Stimulated activated CD8-positive, alpha-beta memory T cell treated with anti-CD3 and anti-CD28 coated beads, Interleukin-2, amount 100 ng/mL, for 1 hour (primary cell): ENCODE measurements at places on chromosomes 5 and 9.

DNA sequence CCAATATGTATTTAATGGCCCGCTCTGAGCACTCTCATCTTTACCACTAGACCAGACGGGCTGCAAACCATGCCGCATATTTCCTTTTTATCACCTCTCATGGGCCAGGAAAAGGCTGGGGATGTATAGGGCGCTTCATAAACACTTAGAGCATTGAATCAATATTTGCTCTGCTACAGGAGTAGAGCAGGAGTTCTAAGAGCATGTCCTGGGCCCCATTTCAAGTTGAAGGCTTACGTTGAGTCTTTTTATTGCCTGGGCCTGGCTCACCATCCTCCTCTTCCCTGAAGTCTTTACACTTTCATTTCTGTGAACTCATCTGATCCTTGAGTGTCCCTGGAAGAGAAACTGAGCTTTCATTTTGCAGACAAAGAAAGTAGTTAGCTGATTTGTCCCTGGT lies 112.4 kb downstream of the FSTL4 start:
- no peak for DNase-seq

- DNase-seq: no peak
These were observed 71.7 kb downstream of the GRIA1 start for GRCh38 chr5:153562189-153562588.

GRCh38 chr9:109193974-109194556 lies 27.0 kb upstream of the FRRS1L start:
- DNase-seq: no peak

DNA sequence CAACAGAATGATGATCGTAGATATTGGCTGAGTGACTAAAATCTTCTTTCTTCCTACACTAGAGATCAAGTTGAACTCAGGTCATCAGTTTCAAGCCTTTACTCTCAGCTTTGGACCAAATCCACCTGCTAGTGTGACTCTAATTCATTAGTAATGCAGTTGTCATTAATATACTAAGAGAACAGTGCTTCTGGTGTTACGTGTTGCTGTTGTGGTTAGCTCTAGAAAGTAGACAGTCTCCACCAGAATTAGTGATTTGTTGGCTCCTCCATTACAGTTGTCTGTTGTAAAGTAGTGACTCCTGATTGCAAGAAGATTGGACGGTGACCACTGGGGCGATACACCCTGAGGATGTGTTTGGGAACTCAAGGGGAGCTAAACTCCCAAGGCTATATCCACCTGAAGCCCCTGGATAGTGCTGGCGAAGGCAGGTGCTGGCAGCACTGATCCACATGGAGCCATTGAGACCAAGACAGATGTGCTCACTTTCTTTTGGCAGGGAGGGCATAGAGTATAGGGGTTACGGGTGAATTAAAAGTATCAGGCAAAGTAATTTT lies 3.1 kb downstream of the CAMK4 start:
- no peak for DNase-seq

DNA sequence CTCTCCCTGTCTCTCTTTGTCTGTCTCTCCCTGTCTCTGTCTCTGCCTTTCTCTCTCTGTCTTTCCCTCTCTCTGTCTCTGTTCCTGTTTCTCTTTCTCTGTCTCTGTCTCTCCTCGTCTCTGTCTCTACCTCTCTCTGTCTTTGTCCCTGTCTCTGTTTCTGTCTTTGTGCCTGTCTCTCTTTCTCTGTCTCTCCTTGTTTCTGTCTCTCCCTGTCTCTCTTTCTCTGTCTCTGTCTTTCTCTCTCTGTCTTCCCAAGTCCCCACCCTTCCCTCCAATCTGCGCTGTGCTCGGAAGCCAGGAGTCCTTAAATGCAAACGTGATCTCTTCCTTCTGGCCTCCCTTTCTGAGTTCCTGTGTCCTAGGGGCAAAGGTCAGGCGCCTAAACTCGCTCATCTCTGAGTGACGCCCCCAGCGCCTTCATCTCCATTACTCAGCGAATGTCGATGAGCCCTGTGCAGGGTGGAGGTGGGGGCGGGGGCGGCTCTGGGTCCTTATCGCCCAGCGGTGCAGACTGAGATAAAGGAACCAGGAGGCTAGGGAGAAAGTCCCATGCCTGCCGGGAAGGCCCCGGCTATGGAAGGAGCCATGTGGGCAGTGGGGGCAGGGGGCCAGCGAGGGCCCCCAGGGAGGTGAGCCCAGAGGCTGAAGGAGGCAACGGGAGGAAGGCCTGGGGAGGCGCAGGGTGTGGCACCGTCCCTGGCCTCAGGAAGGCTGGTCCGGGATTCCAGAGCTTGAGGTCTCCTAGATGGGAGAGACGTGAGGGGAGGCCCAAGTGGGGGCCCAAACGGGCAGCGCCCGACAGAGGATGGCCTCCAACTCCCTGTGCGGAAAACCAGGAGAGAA lies 1.5 kb upstream of the SLC6A19 start:
- DNase-seq: no peak

DNA sequence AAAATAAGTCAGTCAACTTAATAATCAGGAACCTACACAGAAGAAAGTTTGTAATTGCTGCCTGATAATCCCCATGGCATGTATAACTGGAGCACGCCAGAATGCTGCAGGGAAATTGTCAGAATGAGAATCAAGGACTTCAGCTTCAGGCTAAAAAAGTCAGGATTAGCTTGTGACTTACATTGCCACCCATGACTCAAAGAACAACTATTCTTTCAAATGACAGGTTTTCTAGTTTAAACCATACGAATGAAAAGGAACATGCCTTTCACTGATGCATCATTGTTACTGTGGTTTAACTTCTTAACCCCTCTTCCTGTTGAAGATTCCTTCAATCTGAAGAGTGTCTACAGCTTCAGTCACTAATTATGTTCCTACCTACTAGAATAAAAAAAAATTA lies 112.4 kb downstream of the ISL1 start:
- DNase-seq: no peak

GRCh38 chr5:168562279-168562678 lies 16.9 kb downstream of the PANK3 start:
- DNase-seq: no peak

DNA sequence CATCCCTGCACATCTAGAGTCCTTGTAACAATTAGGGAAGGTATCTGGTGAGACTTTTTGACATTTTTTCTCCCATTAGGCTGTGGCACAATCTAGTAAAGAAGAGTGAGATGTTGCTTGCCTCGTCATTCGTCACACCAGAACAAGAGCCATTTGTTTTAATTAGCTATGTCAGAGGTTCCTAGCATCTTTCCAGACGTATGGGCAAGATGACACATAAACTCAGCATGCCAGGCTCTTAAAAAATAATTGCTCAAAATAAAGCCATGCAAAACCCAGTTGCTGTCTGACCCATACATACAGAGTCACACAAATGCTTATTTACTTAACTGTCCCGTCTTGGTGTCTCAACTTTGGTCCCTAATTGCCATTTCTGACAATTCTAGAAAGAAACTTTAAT lies 125.9 kb downstream of the TRPM3 start:
- DNase-seq: no peak

- DNase-seq: no peak
These were observed 13.5 kb downstream of the PLAC8L1 start for GRCh38 chr5:146091881-146092280.

DNA sequence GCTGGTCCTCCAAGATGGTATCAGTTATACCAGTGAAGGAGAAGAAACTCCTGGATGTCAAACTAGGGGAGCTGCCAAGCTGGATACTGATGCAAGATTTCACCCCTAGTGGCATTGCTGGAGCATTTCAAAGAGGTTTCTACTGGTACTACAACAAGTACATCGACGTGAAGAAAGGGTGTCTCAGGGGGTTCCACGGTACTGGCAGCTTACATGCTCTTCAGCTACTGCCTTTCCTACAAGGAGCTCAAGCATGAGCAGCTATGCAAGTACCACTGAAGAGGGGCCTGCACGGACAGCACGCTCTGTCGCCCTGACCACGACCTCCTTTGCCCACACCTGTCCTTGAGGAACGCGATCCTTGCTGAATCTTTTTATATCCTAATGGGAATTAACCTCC lies 19.5 kb downstream of the ACTL7B start:
- DNase-seq: no peak

DNA sequence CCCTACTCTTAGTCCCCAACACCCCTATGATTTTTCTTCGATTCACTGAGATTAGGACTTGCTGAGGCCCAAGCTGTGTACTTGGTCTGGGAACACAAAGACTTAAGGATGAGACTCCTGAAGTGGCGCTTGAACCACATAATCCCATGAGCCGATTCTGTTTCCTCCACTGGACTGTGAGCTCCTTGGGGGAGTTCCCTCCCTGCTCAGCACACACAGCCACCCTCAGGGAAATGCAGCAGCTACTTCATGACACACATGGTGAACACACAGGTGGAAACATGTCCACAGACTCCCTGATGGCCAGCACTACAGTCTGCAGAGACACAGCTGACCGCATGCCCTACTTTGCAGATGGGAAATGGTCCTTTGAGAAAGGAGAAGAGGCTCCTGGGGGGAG lies 101.1 kb downstream of the C5orf15 start:
- DNase-seq: no peak

GRCh38 chr5:67221487-67222242 lies 25.1 kb upstream of the CD180 start:
- peak; percentile 9 for DNase-seq

- DNase-seq: no peak
These were observed 124.5 kb downstream of the C5orf15 start for GRCh38 chr5:133843911-133844310.

DNA sequence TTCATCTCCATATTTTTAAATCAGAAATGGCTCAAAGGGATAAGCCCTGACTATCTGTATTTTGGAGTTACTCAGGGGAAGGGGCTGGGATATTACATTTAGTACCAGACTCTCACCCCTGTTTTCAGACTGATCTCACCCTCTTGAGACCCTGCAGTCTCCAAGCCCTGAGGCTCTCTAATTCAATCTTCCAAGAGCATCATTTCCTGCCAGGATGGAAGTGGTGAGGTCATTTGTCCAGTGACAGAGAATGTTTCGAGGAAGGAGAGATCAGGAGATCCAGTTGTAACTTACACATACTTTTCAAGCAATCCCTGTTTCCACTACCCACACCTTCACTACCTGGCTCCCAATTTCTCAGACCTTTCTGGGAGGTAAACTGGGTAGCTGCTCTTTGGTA lies 295.5 kb upstream of the EFNA5 start:
- DNase-seq: no peak

- no peak for DNase-seq
These were observed 45.2 kb upstream of the FYB1 start for GRCh38 chr5:39264528-39264927.

DNA sequence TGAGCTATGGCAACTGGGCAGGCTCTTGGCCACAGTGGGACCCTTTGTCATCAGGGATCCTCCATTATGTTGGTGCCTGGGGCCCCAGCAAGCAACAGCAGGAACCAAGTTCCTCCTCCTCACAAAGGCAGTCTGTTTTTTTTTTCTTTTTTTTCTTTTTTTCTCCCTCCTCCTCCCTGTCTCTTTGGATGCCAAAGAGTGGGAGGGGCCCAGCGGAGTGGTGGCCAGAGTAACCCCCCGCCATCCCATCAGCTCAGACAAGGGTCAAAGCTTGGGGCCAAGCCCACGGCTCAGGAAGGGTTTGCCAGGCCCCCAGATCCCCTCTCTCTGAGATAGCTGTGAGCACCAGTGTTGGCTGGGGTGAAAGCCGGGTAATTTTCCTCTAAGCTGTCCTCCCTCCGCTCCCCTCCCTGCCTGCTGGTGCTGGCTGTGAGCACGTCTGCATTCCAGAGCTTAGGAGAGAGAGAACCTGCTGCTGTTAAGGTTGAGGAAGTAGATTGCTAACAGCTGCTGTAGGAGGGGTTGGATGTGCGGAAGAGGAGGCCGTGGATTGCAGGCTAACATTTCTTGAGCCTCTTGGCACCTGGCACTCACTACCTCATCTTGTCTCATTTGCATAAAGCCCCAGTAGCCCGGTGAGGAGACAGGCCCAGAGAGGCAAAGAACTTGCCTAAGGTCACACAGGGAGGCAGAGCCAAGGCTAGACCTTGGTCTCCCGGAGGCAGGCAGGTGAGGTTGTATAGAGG lies 21.2 kb downstream of the GSN start:
- DNase-seq: no peak

GRCh38 chr5:173578947-173579615 lies 37.4 kb downstream of the BOD1 start:
- DNase-seq: no peak

DNA sequence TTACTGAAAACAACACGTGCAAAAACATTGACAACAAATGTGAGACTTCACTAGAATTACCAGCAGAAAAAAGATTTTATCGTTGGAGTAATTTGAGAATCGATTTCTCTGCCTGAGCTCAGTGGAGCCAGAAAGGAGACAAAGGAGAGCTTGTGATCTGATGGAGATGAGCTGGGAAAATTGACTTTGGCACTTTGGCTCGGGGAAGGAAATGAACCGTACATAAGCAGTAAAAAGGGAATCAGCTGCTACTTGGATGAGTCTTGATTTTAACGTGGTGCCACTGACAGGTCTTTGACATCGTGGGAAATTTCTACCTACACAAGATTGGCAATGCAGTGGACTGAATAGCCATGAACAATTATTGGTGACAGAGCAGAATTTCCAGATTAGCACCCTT lies 244.7 kb upstream of the RPS23 start:
- DNase-seq: no peak

- DNase-seq: no peak
These were observed 17.3 kb downstream of the TRIM7 start for GRCh38 chr5:181187500-181188213.

DNA sequence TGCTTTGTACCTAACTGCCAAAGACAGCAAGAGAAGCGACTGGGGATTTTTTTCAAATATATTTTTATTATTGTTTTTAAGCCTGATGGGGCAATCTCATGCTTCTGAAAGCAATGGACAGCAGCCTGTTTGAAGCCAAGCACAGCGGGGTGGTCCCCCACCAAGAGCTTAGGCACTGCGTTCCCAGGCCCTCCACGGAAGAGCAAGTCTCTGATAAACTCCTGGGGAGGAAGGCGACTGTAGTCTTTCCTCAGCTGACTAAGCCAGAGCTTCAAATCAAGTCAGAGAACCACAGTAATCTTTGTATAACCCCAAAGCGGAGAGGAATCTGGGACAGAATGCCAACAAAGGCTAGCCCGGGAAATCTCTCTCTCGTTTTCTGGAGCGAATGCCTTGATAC lies 54.4 kb downstream of the ARSB start:
- no peak for DNase-seq

GRCh38 chr5:6359555-6360322 lies 18.6 kb downstream of the MED10 start:
- DNase-seq: no peak

DNA sequence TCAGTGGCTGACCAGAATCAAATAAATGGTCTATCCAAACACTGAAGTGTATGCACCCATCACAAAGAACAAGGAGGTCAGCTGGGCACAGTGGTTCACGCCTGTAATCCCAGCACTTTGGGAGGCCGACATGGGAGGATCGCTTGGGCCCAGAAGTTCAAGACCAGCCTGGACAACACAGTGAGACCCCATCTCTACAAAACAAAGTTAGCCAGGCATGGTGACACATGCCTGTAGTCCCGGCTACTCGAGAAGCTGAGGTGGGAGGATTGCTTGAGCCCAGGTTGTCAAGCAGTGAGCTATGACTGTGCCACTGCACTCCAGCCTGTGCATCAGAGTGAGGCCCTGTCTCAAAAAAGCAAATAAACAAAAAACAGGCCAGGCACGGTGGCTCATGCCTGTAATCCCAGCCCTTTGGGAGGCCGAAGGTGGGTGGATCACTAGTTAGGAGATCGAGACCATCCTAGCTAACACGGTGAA lies 40.5 kb downstream of the SEMA4D start:
- no peak for DNase-seq

GRCh38 chr5:93894601-93895354 lies 153.4 kb upstream of the POU5F2 start:
- no peak for DNase-seq

GRCh38 chr5:155082401-155082800 lies 68.8 kb downstream of the KIF4B start:
- DNase-seq: no peak
